ENCODE measurements at places on chromosomes 3 and 15. TPM values are rescaled to one million over a fixed set of nuclear protein-coding genes. Genes with fewer than 3 reads are reported as not detected.

GRCh38 chr3:191593486-191593885 is 132.5 kb downstream of the PYDC2 start:
- no peak for DNase-seq

Gene TGM4
- polyA plus RNA-seq, result not detected

DNA sequence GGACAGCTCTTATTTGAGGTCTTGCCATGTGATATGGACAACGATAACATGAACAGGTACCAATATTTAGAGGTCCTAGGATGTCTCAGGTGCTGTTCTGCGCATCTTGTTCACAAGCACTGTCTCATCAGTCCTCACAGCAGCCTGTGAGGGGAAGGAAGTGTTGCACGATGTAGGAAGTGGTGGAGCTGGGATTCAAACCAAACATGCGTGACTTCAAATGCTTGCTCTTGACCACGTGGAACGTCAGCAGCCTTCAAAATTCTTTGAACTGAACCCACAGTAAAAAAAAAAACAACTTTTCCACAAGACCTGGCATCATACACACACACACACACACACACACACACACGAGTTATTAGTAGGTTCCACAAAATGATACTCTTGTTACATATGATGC is 153.4 kb upstream of the SMAD3 start:
- DNase-seq, result no peak

GRCh38 chr3:66015841-66016240 is 22.9 kb downstream of the MAGI1 start:
- no peak for DNase-seq

DNA sequence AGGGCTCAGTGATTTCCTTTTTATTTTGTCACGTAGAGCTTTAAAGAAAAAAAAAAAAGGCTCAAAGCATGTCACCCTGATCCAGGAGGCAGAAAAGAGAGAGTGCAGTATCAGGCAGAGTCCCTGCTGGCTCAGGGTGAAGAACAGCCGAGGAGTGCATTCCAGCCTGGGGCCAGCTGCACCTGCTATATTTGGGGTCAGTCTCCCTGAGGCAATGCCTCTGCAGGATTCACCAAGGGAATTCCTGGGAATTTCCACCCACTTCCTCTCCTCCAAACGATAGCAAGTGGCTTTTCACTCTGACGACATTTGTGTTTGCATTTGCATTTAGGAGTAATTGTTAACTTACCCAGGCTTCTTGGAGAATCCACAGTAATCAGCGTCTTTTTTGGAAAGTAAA is 202.9 kb upstream of the CTNNB1 start:
- DNase-seq, result no peak

- no peak for DNase-seq
Measured at GRCh38 chr3:102141096-102141927, 292.0 kb downstream of the NFKBIZ start.

- DNase-seq, result no peak
Measured at GRCh38 chr15:100769975-100770340, 109.7 kb upstream of the ALDH1A3 start.

DNA sequence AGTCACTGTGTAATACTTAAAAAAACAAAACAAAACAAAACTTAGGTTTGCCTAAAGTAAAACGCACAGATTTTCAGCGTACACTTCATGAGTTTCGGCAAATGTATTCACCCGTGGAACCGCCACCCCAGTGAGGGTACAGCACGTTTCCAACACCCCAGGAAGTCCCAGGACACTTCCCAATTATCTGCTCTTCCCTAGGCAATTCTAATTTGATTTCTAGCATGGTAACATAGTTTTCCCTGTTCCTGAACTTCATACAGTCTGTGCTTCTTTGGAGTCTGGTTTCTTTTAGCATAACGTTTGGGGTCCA is 497 bp upstream of the CLASP2 start:
- no peak for DNase-seq

- DNase-seq, result no peak
Measured at GRCh38 chr3:125332504-125332903, 42.6 kb downstream of the ZNF148 start.

- no peak for DNase-seq
Measured at GRCh38 chr15:74573987-74574386, 33.0 kb downstream of the ARID3B start.

- no peak for DNase-seq
Measured at GRCh38 chr3:194095464-194095863, 40.5 kb upstream of the HES1 start.

- no peak for DNase-seq
Measured at GRCh38 chr3:45758871-45759270, 37.5 kb downstream of the SLC6A20 start.

DNA sequence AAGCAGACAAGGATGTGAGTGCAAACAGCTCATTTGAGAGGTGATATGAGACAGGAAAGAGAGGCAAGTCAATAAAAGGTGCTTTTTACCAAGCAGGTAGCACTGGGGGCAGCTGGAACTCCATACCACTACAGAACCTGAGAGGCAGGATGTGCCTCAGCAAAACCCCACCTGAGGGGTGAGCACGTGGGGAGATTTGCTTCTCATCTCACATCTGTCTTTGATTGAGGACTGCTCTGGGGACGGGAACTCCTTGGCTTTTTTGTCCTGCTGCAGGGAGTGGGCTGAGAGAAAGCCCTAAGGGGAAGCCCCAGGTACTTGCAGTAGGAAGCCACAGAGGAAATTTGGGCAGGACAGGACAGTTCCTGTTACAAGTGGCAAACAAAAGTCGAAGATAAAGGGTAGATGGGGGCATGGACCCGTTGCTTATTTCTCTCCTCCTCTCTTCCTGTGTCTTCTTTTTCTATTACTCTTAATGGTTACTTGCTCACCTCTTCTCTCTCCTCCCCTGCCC is 27.1 kb downstream of the CFAP161 start:
- DNase-seq, result no peak

GRCh38 chr15:62828364-62828763 is 214.2 kb upstream of the TPM1 start:
- no peak for DNase-seq

Gene RTP1
- not detected for polyA plus RNA-seq

DNA sequence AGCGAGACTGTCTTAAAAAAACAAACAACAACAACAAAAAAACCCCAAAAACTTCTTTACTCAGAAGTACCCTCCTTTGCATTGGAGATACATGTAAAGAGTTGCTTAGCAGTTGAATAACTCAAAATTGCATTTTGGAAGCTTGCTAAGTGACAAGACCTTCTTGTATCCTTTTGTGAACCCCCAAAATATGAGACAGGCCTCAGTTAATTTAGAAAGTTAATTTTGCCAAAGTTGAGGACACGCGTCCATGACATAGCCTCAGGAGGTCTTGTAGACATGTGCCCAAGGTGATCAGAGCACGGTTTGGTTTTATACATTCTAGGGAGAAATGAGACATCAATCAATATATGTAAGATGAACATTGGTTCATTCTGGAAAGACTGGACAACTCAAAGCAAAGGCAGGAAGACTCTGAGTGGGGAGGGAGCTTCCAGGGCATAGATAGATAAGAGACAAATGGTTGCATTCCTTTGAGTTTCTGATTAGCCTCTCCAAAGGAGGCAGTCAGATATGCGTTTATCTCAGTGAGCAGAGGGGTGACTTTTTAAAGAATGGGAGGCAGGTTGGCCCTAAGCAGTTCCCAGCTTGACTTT is 1.7 kb upstream of the ARF4 start:
- no peak for DNase-seq

- DNase-seq, result no peak
Measured at GRCh38 chr3:148911173-148911572, 46.1 kb downstream of the CPA3 start.

- DNase-seq, result no peak
Measured at GRCh38 chr3:128473180-128473519, 6.5 kb upstream of the DNAJB8 start.

Gene SYNPR
- polyA plus RNA-seq, result 0.25 TPM

Gene SI
- not detected for polyA plus RNA-seq

DNA sequence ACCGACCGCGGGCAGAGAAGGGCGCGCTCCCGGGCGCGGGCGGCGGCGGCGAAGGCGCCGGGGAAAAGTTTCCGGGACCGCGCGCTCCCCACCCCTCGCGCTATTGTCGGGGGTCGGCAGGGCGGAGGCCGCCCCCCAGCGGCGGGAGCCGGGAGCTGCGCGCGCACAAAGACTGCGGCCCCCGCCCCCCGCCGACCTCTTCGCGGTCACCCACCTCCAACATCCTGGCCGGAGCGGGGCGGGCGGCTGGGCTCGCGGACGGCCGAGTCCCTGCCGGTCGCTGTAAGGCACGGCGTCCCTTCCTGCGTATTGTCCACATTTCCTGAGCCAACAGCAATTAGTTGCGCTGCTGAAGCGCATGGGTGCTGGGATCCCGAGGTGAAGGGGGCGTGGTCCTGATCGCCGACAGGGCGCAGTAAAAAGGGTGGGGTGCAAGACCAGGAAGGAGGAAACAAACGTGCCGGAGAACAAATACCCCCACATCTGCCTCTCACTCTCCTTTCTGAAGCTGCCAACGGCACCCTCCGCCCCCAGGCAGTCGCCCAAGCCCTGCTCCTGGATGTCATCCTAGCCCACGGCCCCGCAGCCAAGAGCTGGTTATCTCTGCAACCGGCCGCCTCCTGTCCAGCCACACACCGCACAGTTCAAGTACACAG is at the start of gene TMEM44:
Gene TMEM44, minus strand, starts transcription at position 71 of the 656 bp plus-strand sequence. CDS start 204 bp downstream, outside the sequence.
- peak; percentile 81 for DNase-seq

DNA sequence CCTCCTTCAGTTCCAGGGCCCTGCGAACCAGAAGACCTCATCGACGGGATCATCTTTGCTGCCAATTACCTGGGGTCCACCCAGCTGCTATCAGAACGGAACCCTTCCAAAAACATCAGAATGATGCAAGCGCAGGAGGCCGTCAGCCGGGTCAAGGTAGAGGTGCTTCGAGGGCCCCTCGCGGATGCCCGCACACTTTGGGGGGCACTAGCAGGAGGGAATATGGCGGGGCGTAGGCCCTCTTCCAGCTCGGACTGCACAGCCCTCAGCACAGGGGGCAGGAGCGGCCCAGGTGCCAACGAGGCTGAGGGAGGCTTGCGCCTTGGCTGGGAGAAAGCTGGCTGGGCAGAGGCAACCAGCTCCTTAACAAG is 176.6 kb downstream of the NSMCE3 start:
- DNase-seq, result no peak

DNA sequence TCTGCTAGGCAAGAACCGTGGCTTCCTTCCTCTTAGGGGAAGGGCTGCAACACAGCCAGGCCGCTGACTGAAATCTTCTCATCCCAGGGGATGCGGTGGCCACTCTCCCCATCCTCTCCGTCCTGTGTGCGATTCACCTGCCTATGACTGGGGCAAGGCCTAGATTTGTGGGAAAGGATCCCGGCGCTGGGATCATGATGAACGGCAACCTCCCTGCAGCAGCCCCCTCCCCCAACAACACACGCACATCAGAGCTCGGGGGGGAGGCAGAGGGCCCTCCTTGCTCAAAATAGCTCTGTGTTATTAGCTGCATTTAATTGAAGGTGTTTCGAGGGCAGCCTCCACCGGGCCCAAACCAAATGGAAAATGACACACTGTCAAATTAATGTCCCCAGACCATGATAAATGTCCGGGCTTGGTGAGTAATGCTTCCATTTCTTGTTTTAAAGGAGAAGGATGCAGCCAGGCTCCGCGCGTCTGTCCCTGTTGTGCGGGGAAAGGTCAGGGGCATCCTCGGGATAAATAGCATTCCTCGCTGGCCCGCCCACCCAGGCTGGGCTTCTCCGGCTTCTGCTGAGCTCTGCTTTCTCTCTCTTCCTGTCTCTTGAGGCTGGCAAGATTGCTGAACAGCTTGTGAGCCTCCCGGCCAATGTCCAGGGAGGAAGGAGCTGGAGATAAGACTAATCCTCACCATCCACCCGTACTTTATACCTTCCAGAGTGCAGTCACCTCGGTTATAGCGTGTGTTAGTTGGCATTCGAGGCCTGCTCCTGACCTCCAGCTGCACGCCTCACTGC is 56.4 kb upstream of the TLE3 start:
- DNase-seq, result no peak

DNA sequence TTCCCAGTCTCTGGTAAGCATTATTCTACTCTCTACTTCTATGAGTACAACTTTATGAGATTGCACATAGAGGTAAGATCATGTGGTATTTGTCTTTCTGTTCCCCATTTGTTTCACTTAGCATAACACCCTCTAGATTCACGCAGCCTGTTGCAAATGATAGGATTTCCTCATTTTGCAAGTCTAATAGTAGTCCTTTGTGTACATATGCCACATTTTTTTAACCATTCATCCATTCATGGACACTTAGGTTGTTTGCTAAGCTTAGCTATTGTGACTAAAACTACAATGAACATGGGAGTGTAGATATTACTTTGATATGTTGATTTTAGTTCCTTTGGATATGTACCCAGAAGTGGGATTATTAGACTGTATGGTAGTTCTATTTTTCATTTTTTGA is 717.9 kb upstream of the ALCAM start:
- no peak for DNase-seq

DNA sequence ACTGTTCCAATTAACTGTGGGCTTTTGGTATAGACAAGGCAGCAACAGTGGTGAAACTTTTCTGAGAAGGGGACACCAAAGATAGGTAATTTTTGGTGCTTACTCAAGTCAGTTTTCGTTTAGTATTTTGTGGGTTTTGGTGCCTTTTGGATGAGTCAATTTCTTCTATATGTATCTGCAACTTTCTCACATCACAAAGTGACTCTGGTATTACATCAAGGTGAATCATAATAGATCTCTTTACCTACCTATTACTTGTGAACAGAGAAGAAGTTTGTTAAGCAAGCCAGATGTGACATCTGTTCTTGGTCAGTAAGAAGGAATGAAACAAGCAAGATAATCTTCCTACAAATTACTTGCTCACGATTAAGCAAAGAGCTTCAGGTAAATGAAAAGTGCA is 732.4 kb upstream of the DPPA4 start:
- no peak for DNase-seq

Gene OIP5
- polyA plus RNA-seq, result 7.9 TPM

DNA sequence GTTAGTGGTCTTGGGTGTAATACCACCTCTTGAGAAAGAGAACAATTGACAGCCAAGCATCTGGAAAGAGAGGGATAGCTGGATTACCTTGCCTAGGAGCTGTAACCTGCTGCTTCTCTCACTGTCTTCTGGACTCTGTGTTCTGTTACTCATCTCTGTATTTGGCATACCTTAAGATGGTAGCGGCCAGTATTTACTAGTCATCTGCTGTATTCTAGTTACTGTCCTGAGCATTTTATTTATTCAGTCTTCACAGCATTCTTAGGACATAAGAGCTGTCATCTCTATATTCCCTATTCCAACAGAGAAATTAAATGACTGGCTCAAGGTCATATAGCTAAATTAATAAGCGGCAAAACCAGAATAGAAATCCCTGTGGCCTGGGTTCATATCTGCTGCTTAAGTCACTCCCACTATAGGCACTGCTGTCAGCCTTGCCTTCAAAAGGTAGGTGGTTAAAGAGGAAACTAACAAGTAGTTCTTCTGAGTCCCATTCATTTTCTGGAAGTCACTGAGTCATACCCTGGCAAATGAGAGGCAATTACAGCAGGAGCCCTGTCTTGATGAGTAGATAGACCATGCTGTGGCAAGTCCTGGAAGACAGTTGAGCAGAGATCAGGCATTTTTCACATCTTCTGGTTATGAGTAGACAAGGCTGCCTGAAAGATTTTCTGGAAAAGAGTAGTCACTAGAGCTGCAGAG is 68.2 kb downstream of the RAB7A start:
- DNase-seq, result no peak
